ENCODE measurements at places on chromosomes 6 and 20.

GRCh38 chr6:48782225-48782624, 671.2 kb upstream of the PTCHD4 start:
- DNase-seq: no peak

DNA sequence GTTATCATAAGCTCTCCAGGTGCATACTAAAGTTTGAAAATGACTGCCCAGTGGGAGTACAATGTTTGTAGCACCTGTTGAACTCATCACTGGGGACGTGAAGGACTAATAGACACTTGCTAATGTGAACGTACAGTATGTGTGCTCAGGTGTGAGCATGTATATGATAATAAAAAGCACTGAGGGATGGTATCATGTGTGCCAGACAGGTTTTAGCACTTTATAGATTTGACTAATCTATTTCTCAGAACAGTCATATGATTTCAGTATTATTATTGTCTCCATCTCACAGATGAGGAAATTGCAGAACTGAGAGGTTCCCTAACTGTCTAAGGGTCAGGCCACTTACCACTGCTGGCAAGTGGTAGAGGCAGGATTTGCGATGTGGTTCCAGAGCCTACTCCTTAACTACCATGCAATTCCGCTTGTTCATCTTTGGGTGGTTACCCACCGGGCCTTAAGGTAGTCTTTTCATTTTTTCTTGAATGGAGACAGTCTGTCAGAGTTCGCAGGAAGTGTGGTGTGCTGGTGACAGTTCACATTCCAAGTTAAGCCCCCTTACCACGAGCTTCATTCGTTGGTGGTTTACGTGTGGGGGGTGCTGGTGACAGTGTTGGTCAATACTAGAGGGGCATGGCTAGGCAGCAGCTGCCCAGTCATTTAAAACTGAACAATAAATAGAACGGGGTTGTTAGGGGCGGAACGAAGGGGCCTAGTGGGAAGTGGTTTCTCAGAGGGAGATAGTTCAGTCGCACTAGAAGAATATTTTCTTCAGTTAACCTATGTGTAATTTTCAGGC, 46.8 kb downstream of the RREB1 start:
- no peak for DNase-seq

GRCh38 chr6:128763599-128764300, 119.2 kb upstream of the LAMA2 start:
- no peak for DNase-seq

DNA sequence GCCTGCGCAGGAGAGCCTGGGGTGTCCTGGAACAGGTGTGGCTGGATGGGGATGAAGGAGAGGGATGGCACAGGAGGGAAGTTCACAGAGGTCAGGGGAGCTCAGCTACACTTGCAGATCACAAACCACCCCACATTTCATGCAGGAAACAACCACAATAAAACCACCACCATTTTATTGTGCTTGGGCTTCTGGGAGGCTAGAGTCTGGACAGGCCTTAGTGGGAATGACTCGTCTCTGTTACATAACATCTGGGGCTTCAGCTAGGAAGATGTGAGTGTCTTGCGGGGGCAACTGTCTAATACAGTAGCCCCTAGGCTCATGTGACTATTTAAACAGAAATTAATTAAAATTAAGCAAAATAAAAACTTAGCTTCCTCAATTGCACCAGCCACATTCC, 33.4 kb downstream of the SNX5 start:
- DNase-seq: no peak

DNA sequence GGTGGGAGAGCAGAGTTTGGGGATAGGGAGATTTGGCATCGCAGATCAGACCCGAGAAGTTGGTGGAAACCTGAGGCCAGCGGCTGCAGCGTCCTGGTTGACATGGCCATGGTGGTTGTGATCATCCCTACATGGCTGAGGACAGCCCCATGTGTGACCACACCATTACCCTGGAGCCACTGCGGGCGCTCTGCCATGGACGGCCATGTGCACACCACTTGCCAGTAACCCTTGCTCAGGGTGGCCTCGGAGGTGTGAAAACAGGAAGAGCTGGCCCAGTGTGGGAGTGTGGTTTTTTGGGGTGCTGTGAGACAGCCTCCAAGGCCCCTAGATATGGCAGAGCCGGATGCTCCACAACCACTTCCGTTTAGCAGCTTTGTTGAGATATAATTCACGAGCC, 64.4 kb downstream of the TMEM242 start:
- DNase-seq: no peak

GRCh38 chr6:144159742-144160141, 9.4 kb downstream of the STX11 start:
- DNase-seq: no peak

GRCh38 chr6:15761045-15761502, 98.2 kb upstream of the DTNBP1 start:
- no peak for DNase-seq

- DNase-seq: no peak
Measured at GRCh38 chr20:11188843-11189603, 515.2 kb upstream of the JAG1 start.

- no peak for DNase-seq
Measured at GRCh38 chr20:14677455-14677854, 340.0 kb upstream of the FLRT3 start.

GRCh38 chr6:2817903-2818443, 23.7 kb downstream of the SERPINB1 start:
- no peak for DNase-seq

GRCh38 chr6:42091718-42092023, 41.3 kb downstream of the TAF8 start:
- no peak for DNase-seq

DNA sequence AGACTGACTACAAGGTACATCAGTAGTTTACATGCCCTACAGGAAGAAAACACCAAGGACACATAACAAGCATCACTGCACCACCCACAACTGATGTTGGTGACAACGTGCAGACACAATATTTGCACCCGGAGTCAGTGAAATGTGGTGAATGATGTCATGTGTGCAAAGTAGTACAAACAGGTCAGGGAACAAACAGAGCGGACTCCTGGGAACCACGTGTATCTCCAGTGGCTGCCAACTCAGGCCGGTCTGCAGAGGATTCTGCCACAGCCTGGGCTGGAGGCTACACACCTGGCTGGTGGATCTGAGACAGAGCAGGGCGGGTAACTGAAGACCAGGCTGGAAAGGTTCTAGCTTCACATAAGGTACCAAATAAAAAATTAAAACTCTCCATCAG, 28.2 kb upstream of the RPS6KA2 start:
- no peak for DNase-seq

GRCh38 chr20:17456279-17456678, 74.9 kb downstream of the BFSP1 start:
- no peak for DNase-seq

GRCh38 chr20:44908987-44909871, 631 bp upstream of the PABPC1L start:
- DNase-seq: no peak

DNA sequence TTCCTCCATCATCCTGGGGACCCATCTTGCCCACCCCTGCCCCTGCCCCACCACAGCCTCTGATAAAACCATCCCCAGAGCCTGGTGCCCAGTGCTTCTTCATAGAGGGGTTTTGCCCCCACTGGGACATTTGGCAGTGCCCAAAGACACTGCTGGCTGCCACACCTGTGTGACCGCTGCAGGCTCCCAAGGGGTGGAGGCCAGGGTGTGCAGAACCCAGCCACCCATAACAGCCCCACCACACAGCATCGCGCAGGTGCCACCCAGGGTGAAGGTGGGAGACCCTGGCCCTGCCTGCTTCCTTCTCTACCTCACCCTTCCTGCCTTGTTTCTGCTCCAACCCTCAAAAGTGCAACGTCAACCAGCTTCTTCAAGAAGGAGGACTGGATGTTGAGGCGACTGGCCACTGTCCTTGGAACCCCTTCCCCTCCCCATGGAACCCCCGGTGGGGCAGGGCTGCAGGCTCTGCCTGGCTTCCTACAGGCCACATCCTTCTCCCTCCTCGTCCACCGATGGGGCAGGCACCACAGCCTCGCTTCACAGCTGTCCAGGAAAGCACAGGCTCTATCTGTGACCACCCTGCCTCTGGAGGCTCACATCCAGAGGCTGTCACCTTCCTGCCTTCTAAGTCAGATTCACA, 79.2 kb upstream of the MPC1 start:
- DNase-seq: no peak

GRCh38 chr6:145214570-145214969, 520.8 kb downstream of the EPM2A start:
- DNase-seq: peak; percentile 30

DNA sequence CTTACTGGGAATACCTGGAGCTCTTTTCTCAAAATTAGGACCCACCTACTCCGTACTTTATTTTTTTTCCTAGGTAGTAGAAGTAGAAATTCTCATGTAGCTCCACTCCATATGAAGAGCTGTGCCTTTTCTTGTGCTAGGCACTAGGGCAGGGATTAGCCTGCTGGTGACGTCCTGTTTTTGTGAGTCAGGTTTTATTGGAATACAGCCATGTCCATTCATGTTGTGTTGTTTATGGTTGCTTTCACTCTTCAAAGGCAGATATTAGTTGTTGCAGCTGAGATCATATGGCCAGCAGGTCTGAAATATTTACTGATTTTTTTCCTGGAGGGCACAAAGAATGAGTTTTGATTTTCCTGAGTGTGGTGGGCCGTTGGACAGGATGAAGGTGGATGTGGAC, 20.5 kb downstream of the XRN2 start:
- peak; percentile 75 for DNase-seq
